Stimulated activated CD4-positive, alpha-beta T cell treated with anti-CD3 and anti-CD28 coated beads, Interleukin-12 subunit alpha, Interleukin-12 subunit beta, amount 100 ng/mL, for 4 hours (primary cell): ENCODE measurements at places on chromosomes 6 and 20.

DNA sequence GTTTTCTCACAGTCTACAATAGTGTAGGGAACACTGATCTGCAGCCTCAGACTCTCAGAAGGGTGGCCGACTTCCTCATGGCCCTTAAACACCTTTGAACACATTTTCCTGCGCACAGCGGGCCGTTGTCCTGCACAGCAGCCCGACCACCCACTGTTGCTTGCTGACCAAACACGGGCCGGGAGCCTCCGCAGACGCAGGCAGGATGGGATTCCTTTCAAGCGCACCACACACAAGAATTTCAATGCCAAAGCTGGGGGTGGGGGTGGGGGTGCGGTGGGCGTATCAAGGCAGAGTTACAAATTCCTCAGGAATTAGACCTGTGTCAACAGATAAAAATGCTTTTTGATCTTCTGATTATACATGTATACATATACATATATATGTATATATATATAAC lies 74.5 kb downstream of the HUS1B start:
- DNase-seq = no peak

DNA sequence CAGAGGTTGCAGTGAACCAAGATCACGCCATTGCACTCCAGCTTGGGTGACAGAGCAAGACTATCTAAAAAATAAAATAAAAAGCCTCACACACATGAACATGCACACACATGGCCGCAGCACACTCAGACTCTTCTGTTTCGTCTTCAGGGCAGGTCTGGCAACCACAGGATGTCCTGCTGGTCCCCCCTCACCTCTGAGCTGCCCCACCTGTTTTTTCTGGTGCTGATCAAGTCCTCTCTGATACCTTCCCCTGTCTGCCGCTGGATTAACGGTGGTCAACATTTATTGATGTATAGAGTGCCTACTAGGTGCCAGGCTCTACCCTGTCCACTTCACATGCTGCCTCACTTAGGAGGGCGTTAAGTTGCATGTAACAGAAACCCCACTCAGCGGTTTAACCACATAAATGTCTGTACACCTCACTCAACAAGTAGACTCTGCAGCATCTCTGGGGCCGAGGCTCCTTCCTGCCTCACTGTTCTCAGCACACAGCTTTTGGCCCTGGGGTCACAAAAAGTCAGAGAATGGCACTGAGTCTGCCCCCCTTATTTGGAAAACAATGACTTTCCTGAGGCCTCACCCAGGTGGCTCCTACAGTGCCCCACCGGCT lies 4.5 kb upstream of the AP5S1 start:
- DNase-seq = no peak

DNA sequence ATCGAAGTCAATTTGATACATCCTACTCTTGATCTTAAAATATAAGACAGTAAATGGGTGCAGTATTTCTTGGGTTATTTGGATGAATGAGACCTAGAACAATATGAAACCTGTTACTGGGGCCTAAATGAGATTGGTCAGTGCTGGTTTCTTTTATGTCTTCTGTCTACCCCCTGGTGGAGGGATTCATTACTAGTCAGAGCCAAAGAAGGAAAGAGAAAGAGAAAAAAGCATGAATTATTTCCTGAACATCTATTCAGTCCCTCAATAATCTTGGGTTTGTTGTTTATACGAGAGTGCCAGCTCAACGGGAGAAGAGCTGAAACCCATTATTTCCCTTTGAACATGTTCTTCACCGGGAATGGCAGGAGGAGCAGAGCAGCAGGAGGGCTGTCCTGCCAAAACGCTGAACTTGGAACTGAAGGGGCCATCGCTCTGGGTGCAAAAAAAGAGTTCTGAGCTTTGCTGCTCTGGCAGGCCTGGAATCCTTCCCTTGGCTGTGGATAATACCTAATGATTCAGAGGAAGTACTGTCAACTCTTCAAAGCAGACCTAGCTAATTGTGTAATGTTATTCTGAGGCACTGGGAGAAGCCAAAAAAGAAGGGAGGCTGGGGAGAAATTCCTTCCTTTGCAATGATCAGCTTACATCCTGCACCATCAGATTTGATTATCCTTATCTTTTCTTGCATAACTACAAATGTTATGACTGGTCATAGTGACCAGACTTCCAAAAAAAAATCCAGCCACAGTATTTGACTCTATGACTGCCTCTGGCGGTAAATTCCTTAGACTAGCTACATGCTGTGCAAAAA lies 72.0 kb downstream of the BLOC1S5 start:
- no peak for DNase-seq

DNA sequence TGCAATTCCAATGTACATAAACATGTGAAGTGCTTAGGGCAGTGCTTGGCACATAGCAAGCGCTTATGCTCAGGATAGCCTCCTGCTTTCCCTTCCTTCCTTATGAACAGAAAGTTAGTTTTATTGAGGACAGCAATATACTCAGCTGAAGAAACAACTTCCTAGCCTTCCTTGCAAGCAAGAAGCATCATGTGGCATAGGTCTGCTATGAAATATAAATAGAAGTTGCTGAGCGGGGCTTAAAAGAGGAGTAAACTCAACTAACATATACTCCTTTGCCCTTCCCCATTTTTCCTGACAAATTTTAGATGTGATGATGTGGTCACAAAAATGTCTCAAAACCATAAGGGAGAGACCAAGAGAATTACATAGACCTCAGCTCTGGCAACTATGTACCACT lies 98.9 kb downstream of the KIF16B start:
- no peak for DNase-seq

DNA sequence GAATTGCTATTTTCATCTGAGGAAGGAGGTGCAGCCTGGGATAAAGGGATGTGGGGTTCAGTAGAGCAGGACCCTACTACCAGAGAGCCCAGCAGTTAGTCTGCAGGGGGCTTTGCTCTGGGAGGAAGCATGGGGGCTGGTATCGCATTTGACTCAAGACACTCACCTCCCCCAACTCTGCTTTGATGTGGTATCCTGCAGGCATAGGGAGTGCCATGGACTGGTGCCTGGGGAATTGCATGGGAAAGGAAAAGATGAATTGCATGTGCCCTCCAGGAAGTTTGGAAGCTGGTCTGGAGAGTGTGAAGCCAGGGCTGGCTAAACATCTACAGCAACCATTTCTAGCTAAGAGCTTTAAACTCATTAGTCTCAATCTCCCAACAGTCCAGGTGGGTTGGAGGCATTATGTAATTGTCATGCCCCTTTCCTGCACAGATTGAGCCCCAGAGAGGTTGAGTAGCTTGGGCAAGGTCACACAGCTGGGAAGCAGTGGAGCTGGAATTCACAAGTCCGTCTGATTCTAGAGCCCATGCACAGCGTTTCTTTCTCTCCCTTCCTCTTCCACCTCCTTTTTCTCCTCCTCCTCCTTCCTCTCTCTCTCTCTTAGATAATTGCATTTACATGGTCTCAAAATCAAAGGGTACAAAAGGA lies 26.2 kb upstream of the PNPLA1 start:
- no peak for DNase-seq

- DNase-seq = no peak
Observed at GRCh38 chr6:75368864-75369402, 84.3 kb upstream of the TMEM30A start.

- DNase-seq = no peak
Observed at GRCh38 chr6:51814418-51814817, 273.0 kb downstream of the PKHD1 start.

DNA sequence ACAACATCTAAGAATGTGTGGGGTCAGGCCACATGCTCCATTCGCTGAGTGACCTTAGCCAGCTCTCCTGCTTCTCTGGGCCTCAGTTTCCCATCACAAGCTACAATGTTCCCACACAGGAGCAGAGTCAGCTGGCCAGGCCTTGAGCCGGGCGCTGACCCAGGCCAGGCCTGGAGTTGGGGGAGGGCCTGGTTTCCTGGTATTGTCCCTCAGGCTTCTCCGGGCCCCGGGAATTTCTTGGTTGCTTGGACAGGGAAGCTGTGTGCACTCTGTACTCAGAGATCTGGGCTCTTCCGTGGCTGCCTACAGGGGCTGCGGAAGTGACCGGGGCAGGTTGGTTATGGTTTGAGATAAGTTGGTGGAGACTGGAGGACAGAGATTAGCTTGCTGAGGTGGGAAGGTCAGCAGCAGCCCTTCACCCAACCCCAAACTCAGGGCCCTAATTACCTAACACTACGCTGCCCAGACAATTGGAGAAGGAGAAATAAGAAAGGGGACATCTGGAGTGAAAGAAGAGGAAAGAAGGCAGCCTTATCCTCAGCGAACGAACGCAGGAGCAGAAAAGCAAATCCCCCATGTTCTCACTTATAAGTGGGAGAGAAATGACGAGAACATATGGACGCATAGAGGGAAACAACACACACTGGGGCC lies 6.2 kb downstream of the TGM2 start:
- no peak for DNase-seq

DNA sequence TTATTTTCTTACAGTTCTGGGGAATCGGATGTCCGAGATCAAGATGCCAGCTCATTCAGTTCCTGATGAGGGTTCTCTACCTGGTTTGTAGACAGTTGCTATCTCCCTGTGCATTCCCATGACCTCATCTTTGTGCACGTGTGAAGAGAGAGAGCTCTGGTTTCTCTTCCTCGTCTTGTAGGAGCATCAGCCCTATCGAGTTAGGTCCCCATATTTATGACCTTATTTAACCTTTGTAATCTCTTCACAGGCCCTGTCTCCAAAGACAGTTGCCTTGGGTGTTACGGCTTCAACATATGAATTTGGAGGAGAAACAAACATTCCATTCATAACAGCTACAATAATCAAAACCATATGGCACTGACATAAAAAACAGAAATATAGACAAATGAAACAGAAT lies 455.3 kb downstream of the HACE1 start:
- no peak for DNase-seq

DNA sequence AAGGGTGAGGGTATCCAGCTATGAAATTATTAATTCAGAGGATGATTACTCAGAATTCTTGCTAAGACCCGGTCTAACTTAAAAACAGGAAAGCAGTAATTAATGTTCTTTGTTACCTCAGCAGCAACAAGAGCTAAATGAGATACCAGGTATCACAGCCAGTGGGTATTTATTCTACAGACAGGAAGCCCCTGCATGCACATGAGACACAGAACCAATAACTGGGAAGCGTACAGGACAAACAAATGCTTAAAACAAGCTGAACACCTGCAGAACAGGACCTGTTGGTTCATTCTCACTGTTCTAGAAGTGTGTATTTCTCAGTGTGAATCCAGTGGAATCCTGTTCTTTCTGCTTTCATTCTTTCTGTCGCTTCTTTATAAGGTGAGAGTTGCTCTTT lies 30.9 kb downstream of the SCML4 start:
- no peak for DNase-seq

- no peak for DNase-seq
Observed at GRCh38 chr6:131854803-131855202, 47.0 kb downstream of the ENPP1 start.

GRCh38 chr20:62603021-62603906 lies 39.0 kb upstream of the SLCO4A1 start:
- no peak for DNase-seq

- DNase-seq = no peak
Observed at GRCh38 chr6:40346246-40346645, 240.9 kb downstream of the LRFN2 start.

- no peak for DNase-seq
Observed at GRCh38 chr6:106025655-106026054, 60.5 kb upstream of the PRDM1 start.

- no peak for DNase-seq
Observed at GRCh38 chr20:22368235-22368634, 216.1 kb downstream of the FOXA2 start.

- no peak for DNase-seq
Observed at GRCh38 chr6:1856381-1856780, 246.7 kb downstream of the FOXC1 start.

- no peak for DNase-seq
Observed at GRCh38 chr6:150981095-150981494, 115.6 kb downstream of the MTHFD1L start.

- no peak for DNase-seq
Observed at GRCh38 chr20:5570452-5570851, 179.7 kb upstream of the SHLD1 start.

GRCh38 chr6:144036064-144036834 lies 28.2 kb upstream of the PLAGL1 start:
- no peak for DNase-seq

GRCh38 chr20:58144096-58144495 lies 84.4 kb downstream of the ANKRD60 start:
- no peak for DNase-seq

- no peak for DNase-seq
Observed at GRCh38 chr20:62216636-62217566, 3.2 kb downstream of the HRH3 start.

- DNase-seq = no peak
Observed at GRCh38 chr6:170212051-170212756, 78.7 kb downstream of the DLL1 start.

GRCh38 chr6:148747145-148747470 lies 278 bp downstream of the UST start:
- no peak for DNase-seq

GRCh38 chr6:107264357-107264840 lies 149.1 kb upstream of the BEND3 start:
- DNase-seq = no peak
